Occipital lobe (tissue), 3 donors: ENCODE measurements at places on chromosomes 4 and X. TPM values are rescaled to one million over a fixed set of nuclear protein-coding genes. Genes with fewer than 3 reads are reported as not detected.

DNA sequence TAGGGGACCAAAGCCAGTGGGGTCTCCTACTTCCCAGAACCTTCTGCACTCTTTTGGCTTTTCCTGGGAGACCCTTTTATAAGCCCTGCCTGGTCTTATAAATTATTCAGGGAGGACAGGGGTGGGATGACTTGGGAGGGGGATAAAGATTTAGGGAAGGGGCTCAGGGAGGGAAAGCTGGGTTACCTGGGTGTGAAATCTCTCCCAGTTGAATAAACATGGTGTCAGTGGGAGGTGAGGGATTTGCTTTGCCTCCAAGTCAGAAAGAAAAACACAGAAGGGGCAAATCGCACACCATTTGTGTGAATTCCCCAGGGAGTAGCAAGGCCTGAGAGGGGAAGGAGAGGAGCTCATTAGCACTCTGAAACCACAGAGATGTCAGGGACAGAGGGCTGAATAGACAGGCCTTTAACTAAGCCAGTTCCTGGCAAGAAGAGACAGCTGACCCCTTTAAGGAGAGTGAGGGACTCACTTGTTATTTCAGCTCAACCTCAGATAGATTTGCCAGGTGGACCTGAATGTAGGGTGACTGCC is at the start of gene RIPPLY1:
Gene RIPPLY1 (minus strand): TSS at position 51 of the 534 bp plus-strand sequence. CDS start 54 bp downstream, outside the sequence.
- DNase-seq: no peak

- DNase-seq: no peak
Observed at GRCh38 chrX:85221361-85221760, 22.2 kb downstream of the SATL1 start.

- DNase-seq: no peak
Observed at GRCh38 chrX:16060252-16060651, 63.1 kb upstream of the GRPR start.

DNA sequence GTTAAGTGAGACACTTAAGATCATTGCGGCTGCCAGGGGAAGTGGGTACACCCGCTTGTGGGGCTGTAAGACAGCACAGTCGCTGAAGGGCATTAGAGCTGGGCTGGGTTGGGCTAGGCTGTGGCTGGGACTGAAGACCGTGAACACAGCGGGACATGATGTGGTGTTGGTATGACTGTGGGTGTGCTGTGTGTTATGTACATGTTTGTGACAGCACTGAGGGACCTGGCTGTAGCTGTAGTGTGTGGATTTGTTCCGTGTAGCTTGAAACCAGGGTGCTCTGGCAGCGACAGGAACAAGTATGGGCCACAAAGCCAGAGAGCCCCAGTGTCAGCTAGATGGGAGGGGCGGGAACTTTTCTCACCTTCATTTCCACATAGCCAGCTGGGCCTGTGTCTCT is 82.1 kb downstream of the NHSL2 start:
- DNase-seq: no peak

RCHY1 gene
- total RNA-seq: 51.6 TPM

- DNase-seq: no peak
Observed at GRCh38 chr4:101258883-101259282, 88.4 kb downstream of the PPP3CA start.

DNA sequence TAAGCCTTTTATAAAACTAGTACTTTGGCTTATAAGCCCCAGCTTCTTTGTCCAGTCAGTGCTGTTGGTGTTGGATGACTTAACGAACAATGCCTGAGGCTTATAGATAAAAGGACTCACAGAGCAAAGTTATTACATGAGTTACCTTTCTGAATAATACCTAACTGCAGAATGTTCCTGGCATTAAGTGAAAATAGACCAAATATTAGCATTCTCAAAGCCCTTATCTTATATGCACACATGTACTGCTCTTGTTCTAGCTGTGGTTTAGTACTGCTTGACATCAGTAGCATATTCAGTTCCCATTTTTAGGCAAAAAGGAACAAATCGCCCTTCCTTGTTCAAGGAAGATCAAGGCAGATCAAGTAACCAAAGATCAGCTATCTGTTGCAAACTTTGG is 131.6 kb downstream of the ZNF330 start:
- DNase-seq: no peak

- no peak for DNase-seq
Observed at GRCh38 chr4:149838036-149838435, 22.4 kb upstream of the IQCM start.

GRCh38 chr4:10047967-10048366 is 26.7 kb upstream of the SLC2A9 start:
- no peak for DNase-seq

C4orf51 gene
- total RNA-seq: not detected

GRCh38 chr4:174380699-174381439 is 97.2 kb downstream of the CEP44 start:
- no peak for DNase-seq

DNASE1L1 gene
- 4.4 TPM for total RNA-seq

GRCh38 chrX:67607466-67607865 is 63.6 kb downstream of the AR start:
- no peak for DNase-seq

DNA sequence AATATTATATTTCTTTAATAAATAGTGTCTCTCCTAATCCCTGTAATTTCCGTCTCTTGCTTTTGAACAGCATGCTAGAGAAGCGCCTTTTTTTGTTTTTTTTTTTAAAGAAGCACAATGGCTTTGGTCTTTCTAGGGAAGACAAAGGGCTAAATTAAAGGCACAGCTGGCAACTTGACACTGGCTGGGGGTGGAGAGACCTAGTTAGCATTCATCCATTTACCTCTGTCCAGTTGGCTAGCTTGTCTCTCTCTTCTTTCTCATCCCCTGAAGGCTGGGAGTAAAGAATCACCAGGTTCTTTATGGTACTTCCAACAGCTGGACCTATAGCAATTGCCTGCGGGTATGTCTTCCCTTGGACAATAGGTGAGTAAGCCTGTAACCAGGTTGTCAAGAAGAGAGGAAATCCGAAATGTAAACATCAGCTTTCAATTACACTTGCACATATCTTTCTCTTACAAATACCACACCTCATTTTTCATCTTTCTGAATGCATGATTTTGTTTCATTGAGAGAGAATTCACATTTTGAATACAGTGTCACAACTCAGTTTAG is 178.4 kb upstream of the GPR101 start:
- DNase-seq: no peak

GRCh38 chrX:2889045-2889605 is 40.0 kb downstream of the ARSD start:
- DNase-seq: no peak
